ENCODE measurements at places on chromosomes 6 and 20.

DNA sequence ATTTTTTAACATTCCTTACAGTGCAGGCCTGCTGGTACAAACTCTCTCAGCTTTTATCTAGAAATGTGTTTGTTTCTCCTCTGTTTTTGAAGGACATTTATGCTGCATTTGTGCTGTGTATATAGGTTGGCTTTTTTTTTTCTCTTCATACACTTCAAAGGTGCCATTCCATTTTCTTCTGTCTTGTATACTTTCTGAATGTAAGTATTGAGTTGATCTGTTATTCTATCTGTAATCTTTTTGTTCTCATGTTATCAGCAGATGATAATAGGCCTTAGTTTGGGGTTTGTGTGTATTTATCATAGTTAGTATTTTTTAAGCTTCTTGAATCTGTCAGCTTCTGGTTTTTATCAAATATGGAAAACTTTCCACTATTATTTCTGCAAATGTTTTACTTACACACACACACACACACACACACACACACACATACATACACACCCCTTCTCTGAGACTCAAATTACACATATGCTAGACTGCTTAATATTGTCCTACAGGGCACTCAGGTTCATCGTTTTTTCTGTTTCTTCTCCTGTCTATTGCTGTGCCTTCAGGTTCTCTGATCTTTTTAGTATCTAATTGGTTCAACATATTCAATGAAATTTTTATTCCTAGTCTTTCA is 74.6 kb downstream of the RPP40 start:
- DNase-seq, result no peak

DNA sequence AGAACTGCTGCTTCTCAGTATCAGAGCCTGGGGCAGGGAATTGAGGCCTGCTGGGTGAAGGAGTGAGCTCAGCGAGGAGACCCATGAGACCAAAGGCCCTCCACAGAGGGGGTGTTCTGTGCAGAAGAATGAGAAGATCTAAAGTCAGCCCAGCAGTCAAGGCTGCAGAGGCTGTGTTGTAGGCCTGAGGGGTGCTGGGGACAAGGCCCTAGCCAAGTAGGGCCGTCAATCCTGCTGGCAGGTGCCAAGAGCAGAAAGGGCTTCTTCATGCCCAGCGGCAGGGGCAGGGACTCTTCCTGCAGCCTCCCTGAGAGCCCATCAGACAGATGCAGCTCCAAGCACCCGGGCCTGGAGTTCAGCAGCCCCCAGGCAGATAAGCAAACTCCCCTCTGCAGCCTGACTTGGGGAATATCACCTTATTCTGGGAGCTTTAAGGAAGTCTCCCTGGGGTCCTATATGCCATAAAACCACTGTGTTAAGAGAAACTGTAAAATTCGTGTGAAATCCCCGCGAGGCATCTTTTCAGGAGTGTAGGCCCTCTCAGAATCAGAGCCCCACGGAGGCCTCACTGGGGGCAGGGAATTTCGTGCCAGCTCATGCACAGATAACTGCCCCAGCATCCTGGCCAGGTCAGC is 9.0 kb downstream of the CCDC167 start:
- no peak for DNase-seq

DNA sequence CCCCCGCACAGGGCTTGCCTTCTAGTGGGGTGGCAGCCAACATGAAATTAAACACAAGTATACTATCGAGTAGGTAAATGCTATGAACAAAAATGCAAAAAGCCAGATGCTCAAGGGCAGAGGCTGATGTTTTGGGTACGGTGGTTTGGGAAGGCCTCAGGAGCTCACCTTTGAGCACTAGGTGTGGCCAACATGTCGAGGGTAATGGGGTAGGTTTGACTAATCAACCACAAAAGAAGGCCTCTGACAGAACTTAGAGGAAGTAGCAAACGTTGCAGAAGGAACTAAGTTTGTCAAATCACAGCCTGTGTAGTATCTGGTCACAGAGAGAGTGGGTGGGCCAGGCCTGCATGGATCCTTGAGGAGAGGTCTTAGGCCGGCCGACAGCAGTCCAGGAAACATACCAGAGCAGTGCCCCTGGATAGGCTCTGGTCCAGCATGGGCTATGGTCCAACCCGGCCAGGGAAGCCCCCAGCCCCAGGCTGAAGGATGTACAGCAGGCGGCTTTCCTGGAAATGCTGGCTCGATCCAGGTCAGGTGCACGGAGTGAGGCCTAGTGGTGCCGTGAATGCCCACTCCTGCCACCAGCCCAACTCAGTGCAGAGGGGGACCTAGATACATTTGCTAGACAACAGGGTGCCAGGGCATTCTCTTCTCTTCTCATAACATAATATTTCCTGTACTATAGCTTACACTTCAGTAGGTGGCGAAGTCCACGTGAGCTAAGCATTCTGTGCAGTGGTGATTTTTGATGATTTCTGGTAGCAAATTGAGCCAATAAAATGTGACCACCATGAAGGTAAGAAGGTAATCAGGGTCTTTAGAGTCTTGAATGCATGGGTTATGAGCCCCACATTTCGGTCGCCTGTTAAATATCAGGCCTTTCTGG is 56.3 kb upstream of the CD93 start:
- DNase-seq, result no peak

GRCh38 chr6:60679175-60679574 is 1606.8 kb downstream of the KHDRBS2 start:
- no peak for DNase-seq

DNA sequence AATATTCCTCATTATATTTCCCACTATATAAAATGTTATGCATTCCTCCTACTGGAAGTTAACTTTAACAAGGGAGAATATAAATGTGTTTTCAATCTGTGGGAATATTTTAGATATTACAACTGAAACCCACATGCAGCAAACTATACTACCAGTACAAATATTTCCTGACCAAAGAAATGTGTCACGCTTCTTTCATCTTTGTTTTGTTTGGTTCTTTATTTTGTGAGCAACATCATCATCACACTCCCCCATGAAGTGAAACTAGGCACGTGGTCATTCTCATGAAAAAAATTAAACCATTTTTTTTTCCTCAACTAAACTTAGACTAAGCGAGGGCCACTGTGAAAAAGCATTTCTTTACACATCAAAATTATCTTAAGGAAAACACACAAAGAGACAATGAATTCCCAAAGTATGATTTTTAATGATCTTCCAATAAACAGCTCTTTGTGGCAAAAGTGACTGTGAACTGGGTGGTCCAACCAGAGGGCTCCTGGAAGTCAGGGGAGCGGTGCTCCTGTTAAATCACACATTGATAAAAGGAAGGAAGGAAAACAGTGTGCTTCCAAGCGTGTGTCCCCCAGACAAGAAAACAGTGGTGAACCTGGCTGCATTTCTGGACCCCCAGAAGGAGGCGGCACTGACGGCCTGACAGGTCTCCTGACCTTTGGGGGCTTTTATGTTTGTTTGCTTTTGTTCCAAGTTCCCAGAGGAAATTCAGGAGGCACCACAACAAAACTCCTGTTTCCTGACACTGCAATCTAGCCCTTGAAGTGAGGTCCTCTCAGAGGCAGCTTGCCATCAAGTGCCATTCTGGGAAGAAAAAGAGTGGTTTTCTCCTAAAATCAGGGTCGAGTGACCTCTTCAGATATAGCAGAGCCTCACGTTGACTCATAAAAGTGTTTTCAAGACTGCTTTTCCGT is 166.8 kb upstream of the FOXQ1 start:
- DNase-seq, result no peak

DNA sequence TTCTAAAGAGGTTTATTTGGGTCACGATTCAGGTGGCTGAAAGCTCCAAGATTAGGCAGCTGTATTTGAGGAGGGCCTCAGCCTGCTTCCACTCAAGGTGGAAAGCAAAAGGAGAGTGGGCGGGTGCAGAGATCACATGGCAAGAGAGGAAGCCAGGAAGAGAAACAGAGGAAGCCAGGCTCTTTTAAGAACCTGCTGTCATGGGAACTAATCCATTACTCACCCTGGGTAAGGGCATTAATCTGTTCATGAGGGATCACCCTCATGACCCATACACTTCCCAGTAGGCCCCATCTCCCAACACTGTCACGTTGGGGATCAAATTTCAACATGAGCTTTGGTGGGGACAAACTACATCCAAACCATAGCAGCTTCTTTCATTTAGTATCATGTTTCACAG is 53.9 kb downstream of the DHX35 start:
- DNase-seq, result no peak

DNA sequence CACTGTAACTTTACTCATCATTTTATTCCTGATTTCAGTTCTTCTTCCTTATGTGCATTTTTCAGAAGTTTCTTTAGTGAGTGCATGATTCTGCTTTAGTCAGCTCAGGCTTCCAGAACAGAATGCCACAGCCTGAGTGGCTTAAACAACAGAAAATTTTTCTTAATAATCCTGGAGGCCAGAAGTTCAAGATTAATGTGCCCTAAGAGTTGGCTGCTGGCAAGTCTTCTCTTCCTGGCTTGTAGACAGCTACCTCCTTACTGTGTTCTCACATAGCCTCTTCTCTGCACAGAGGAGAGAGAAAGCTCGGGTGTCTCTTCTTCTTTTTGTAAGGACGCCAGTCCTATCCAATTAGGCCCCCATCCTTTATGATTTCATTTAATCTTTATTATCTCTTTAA is 443.1 kb upstream of the RGS17 start:
- DNase-seq, result no peak

- no peak for DNase-seq
Measured at GRCh38 chr6:136975089-136975715, 53.1 kb downstream of the SLC35D3 start.

DNA sequence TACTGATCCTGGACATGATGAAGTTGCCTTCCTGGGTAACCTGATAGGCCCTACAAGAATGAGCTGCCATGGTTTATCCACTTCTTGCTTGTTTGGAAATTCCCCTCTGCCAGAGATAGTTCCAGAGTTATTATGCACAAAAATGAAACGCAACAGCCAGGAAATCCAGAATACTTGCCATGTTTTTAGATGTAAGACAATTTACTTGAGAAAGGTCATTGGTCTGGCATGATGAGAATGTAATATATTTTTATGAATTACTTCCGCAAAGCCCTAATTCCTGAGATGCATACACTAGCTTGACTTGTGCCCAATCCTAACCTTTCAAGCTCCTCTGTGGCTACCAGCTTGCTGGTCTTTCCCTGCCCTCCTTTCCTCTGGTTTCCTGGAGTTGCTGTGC is 27.9 kb upstream of the NT5E start:
- DNase-seq, result no peak

DNA sequence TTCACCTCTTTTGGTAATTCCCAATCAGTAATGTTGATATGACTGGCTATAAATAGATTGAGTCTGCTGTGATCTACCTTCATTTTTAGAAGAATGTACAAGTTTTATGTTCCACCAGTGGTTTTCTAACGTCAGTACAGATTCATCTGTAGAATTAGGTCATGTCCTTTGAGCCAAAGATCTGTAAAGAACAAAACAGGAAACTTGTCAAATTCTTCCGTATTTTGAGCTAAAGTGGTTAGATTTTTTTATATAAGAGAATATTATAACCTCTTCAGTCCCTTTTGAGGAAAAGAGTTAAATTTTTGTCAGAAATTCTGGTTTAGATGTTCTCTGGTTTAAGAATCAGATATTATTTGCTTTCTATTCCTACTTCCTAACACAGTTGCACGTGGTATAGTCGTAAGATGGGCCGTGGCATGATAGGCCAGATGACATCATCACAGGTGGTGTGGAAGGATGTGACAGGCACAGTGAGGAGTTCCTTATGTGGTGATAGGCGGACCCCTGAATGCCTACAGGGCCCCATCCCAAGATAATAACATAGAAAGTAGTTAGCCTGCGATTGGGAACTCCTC is 62.3 kb downstream of the SNX9 start:
- DNase-seq, result no peak

DNA sequence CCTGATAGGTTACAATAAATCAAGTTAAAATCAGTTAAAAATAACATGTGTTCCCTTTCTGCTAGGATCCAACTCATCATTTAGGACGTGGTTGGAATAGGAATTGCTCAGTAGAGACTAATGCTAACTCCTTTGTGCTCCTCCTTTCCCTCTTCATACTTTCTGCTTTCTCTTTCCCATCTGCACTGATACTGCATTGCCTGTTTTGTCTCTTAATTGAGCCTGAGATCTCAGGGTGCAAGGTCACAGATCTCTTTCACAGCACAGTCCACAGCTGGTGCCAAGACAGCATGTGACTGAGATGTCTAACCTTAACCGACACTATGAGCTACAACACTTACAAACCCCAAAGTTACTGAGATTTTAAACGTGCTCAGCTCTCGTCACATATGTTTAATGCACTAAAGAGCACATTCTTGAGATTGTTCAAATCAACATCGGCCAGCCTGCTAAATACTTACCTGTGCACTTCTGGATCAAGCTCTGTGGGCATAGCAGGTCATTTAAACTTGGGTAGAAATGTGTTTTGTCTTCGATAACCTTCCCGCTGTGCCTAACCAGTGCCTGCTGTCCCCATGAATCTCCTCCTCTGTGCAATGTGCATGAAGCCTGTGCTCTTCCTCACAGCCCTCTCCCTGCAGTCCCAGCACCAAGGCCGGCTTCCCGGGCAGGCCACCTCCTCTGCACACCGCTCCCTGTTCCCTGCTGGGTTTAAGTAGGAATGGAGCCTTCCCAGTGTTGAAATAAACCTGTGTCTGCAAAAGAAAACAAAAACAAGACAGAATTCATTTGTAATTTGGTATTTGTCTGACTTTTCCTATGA is 39.6 kb upstream of the AFDN start:
- DNase-seq, result no peak

DNA sequence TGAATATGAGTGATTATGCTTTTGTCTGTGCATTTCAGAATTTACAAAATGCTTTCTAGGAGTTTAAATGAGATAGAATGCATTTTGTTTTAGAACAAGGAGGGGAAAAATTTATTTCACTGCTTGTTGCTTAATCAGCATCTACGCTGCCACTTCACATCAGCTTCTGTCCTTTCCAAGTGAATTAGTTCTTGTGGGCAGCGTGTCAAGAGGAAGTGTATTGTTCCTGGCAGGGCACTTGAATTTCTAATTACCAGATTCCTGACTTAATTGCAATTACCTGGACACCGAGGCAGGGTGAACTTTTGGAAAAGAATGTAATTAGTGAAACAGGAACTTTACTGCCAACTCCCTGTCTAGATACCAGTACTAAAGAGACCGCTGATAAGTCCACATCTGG is 263.5 kb downstream of the TMEM242 start:
- no peak for DNase-seq

All from mesendoderm (in vitro differentiated cells).